ENCODE measurements at places on chromosomes 6 and 20.

- DNase-seq, result no peak
Observed at GRCh38 chr6:169839029-169839481, 87.6 kb downstream of the ERMARD start.

- DNase-seq, result no peak
Observed at GRCh38 chr6:167314180-167314821, 10.6 kb upstream of the TTLL2 start.

DNA sequence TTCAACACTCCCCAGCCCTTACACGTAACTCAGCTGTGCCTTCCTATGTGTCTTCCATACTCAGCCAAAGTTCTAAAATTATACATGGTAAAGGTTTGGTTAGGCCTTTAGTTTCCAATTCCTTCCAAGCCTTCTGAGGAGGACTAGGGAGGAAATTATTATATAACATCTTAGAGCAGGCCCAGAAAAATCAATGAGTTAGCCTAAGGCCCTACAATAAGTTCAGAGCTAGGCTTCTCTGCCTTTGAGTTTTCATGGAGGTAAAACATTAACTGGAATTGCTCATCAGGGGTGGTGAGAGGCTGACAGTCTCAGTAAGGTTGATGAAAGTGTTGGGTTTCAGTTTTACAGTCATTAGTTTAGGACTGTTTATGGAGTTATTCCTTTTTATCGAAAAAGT, 286.0 kb downstream of the ADGB start:
- DNase-seq, result no peak

DNA sequence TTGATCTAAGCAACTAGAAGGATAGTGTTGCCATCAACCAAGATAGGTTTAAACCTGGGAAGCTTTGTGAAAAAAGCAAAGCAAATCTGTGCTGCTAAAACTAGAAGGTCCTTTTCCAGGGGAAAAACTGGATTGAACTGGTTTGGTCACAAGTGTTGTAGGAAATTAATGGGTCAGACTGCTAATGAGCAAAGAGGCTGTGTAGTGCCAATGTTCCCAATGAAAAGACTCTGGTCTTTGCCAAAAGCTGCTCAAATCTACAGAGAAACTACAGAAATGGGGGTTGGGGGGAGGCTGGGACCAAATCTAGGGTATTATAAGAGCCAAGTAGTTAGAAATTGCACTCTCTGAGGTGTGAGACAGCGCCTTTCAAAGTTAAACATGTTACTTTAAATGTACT, 85.0 kb downstream of the PLCG1 start:
- no peak for DNase-seq

DNA sequence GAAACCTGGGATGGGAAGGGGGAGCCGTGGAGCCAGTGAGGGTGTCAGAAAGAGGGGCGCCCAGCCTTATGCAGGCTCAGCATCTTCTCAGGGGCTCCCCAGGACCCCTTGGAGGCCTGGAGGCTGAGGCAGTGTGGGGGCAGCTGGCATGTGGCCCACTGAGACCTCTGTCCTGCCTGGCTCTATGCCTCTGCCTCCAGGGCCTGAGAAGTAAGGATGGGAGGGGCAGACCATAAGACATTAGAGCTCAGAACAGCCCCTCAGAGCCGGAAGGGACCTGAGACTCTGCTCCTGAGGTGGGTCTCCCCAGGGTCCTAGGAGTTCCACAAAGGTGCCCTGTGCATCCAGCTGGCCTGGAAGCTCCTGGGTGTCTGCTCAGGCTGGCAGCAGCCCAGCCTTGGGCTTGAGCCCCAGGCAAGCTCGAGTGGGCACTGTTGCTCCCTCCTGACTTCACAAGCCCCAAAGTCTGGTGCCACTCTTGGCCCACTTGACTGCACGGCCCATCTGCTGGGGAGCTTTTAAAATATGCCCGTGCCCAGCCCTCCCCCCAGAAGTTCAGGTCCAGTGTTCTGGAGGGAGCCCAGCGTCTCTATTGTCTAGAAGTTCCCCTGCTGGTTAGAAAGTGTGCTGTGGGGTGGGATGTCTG, 126.8 kb downstream of the GRM4 start:
- no peak for DNase-seq

All from muscle of arm (tissue), 14 donors.